ENCODE measurements at places on chromosomes 7 and 10. TPM values are rescaled to one million over a fixed set of nuclear protein-coding genes. Genes with fewer than 3 reads are reported as not detected.

DNA sequence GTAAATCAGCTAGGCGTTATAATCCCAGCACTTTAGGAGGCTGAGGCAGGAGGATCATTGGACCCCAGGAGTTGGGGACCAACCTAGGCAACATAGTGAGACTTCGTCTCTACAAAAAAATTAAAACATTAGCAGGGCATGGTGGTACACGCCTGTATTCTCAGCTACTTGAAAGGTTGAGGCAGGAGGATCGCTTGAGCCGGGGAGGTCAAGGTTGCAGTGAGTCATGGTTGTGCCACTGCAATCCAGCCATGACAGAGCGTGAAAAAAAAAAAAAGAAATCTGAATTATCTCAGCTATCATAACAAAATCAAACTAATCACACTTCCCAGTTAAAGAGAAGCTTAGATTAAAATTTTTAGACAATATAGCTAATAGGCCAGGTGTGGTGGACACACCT, 35.3 kb downstream of the ATAD1 start:
- no peaks in the 10 kb centered on the region for H3K27me3 ChIP-seq
- DNase-seq = no peak
- no peak overlapping the region for H3K4me3 ChIP-seq
- no peak overlapping the region for H3K27ac ChIP-seq

- peaks cover 7% of the 10 kb centered on the region for H3K27me3 ChIP-seq
- no peak overlapping the region for H3K27ac ChIP-seq
- H3K4me3 ChIP-seq = no peak overlapping the region
- H3K4me1 ChIP-seq = no peaks in the 10 kb centered on the region
These were observed 42.0 kb upstream of the PPP2R2D start for GRCh38 chr10:131858583-131859340.

DNA sequence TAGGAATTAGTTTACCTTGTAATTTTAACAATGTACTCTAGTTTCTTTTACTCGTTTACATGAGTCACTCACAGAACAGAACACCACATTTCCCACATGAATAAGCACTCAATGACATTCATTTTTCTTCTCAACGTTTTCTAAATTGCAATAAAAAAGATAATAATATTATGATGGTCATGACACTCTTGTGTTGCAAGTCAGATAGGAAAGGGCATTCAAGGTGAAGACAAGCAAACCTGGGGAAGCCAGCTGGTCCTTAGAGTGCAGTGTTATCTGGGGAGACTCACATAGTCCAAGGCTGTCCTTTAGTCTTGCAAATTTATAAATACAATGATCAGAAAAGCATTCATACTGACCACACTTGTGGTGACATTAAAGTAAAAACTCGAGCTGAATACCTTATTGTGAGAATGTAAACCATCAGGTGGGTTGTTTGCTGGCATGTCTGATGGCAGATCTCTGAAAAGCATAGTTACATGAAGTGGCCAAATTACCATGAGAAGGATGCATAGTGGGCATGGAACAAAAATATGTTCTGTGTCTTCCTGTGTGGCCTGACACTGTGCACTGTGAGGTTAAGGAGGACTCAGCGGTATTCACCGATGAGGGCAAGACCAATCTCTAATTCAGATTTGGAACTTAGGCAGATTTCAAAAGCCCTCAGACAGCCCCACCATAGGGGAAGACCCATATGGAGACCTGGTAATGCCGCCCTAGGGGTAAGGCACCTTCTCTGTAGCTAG, 158.9 kb upstream of the ASAH2 start:
- H3K27me3 ChIP-seq = no peaks in the 10 kb centered on the region
- no peak overlapping the region for H3K4me3 ChIP-seq
- no peak overlapping the region for H3K27ac ChIP-seq
- H3K36me3 ChIP-seq = no peaks in the 10 kb centered on the region
- DNase-seq = no peak
- peaks cover 22% of the 10 kb centered on the region for H3K4me1 ChIP-seq

DNA sequence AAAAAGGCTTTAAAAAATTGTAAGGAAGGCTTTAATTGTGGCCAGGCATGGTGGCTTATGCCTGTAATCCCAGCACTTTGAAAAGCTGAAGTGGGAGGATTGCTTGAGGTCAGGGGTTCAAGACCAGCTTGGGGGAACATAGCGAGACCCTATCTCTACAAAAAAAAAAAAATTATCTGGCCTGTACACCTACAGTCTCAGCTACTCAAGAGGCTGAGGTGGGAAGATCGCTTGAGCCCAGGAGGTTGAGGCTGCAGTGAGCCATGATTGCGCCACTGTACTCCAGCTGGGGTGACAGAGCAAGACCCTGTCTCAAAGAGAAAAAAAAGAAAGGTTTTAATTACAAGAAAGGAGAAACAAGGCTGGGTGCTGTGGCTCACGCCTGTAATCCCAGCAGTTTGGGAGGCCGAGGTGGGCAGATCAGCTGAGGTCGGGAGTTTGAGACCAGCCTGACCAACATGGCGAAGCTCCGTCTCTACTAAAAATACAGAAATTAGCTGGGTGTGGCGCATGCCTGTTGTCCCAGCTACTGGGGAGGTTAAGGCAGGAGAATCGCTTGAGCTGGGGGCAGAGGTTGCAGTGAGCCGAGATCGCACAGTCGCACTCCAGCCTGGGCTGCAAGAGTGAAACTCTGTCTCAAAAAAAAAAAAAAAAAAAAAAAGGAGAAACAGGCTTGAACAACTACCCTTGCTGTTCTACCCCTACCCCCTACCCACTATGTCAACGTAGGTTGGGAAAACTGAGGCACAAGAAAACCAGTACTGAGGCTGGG, 83.7 kb downstream of the CARD11 start:
- H3K27me3 ChIP-seq = no peaks in the 10 kb centered on the region
- H3K36me3 ChIP-seq = no peaks in the 10 kb centered on the region
- H3K4me3 ChIP-seq = no peak overlapping the region
- no peaks in the 10 kb centered on the region for H3K4me1 ChIP-seq
- no peak for DNase-seq

Gene C10orf62
- 2.1 TPM for total RNA-seq

Measured in heart left ventricle (tissue), 16 donors.